ENCODE measurements at places on chromosomes 2 and 18.

GRCh38 chr2:12606472-12607000 is 110.2 kb upstream of the TRIB2 start:
- no peak for DNase-seq

GRCh38 chr2:102046135-102046986 is 54.6 kb downstream of the IL1R2 start:
- no peak for DNase-seq

DNA sequence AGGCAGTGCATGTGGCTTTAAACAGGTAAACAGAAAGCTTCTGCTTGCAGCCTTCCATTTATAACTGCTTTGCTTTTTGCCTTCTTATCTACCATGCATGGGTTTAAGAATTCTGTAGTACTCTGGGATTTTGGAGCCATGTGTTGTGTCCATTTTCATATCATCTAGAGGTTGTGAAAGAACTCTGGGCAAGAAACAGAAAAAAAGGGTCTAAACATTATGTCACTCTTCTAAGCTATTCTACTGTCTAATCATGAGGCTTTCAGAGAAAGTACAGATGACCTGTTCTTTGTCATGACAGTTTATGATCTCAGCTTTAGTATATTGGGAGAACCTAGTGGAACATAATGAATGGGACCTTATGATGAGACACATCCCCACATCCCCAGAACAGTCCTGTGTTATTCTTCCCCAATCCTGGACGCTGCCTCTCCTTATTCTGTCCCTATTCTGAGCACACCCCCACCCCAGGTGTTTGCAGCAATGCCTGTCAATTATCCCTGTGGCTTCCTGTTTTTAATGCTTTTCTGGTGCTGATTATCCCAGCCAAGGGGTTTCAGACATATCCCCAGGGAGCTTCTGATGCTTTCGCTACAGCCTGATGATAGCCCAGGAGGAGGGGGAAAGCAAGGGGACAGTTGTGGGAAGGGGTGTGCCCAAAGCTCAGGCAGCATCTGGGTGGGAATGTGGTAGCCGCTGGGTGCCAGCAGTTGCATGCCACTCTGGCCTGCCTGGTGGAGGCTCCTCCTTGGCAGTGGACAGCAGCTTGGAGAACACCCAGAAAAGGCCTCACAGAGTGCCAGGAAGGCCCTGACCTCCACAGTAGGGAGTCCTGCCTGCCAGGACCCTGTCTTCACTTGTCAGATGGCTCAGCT is 169.5 kb upstream of the MAP3K20 start:
- DNase-seq = no peak

DNA sequence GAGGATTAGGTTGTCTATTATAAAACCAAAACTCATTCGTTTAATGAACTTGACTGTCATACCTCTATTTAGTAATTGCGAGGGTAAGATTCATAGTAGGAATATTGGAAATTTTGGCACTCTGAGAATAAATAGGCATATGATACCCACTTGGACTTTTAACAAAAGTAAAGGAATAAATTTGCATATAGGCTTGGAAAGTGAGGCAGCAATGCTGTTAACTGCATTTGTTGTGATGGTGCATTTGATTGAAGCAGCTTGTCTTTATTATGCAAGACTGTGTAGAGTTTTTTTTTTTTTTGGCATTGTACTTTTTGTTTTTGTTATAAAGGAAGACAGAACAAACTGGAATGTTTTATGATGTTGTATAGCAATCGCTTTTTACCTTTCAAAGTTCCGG is 18.9 kb downstream of the ITGB1BP1 start:
- no peak for DNase-seq

DNA sequence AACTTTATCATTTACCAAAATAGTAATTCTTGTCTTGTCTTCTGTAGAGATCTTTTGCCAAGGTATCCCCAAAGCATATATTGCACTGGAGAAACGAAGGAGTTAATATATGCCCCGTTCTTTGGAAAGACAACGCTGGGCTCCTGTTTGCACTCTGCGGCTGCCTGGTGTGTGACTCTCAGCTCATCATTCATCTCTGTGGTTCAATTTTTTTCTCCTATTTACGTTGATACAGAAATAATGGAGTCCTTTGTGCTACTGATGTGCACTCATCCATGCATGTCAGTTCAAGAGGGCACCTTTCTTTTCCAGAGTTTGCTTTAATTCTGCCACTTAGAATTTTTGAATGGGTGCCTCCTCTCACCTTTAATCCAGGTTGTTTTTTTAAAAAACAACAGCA is 655.5 kb downstream of the DCDC2C start:
- no peak for DNase-seq

GRCh38 chr2:230758566-230759480 is 46.2 kb downstream of the CAB39 start:
- no peak for DNase-seq

- DNase-seq = no peak
Measured at GRCh38 chr18:44851856-44852621, 171.4 kb downstream of the SETBP1 start.

DNA sequence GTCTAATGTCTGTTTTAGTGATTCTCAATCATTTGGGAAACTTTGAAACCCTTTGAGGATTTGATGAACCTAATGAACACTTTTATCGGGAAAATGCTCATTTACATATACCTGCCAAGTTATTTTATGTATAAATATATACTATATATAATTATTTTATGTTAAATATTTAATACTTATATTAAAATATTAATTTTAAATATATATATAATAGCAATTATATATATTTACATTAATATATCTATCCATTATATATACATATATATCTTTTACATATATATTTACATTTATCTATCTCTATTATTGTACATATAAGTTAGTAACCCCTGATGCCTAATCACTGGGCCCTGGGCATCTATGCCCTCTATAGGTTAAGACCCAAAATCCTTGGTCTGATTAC is 763.3 kb upstream of the FSHR start:
- DNase-seq = no peak

All from esophagus squamous epithelium (tissue), 5 donors.